ENCODE measurements at places on chromosomes 16 and 17.

DNA sequence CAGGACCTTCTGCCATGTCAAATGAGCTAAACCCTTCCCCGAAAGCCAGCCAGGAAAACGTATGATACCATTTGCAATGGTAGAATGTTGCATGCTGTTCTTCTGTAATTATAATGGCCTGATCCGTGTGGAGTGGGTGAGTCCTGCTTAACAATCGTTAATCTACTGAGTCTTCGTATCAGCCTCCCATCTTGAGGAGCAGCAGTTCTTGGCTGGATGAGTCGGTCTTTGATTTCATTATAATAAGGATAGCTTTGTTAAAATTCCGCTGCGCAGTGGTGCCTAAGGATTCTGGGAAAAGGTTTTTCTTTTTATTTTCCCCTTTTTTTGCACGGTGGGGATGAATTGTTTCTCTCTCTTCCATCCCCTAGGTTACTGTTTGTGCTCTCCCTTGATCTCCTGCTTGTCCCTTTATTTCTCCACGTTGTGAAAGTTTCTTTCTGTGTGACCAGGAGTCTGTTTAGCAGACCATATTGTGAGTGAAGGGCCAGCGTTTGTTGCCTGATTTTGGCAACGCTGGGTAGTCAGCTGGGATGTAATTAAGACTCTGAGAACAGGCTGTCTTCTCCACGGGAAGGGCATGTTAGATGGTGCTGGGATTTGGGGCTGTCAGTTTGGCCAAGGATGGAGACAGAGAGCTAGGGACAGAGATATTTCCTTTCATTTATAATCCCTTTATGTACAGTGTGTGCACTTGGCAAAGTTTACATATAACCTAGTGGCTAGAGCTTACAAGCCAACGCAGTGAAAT lies 263.0 kb downstream of the FTO start:
- DNase-seq = no peak

DNA sequence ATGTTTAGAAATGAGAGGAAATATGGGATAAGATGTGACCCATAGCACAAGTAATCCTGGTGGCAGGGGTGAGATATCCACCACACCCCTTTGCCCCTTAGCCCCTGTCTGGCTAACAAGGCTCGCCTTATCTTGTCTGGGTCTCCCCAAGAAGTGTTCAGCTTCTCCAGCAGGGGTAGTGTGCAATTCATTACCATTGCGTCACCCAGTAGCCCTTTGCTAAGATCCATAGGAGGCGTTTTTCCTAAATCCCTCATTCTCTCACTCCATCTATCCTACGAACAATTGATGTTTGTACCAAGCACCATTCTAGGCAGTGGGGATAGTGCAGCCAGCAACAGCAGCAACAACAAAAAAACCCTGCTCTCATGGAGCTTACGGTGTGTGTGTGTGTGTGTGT lies 30.8 kb downstream of the CCDC42 start:
- DNase-seq = no peak

DNA sequence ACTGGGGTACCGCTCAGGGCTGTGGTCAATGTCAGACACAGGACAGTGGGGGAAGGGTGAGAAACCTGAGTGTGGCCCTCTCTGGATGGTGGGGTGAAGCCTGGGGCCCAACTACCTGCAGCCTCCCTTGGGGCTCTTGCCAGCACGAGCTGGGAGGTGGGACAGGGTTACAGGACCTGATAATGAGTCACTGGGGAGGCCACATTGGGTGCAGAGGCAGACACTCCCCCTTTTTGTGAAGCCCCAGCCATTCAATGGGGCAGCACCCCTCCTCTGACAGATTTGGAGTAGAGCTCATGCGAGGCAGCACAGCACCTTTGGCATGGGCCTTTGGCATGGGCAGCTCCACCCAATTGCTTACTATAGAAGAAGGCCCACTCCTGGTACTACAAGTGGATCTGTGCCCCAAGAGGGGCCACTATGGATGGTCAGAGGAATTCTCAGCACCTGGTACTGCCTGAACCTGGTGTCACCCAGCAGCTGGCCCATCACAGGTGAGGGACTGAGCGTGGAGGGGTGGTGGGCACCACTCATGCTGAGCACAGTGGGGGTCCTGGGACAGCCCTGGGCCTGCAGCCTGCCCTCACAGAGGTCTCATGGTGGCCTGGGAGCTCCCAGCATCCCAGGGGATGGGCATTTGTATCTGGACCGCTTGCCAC lies 45.2 kb upstream of the SMPD3 start:
- DNase-seq = no peak

GRCh38 chr17:6453279-6454024 lies 9.2 kb downstream of the PIMREG start:
- DNase-seq = no peak

DNA sequence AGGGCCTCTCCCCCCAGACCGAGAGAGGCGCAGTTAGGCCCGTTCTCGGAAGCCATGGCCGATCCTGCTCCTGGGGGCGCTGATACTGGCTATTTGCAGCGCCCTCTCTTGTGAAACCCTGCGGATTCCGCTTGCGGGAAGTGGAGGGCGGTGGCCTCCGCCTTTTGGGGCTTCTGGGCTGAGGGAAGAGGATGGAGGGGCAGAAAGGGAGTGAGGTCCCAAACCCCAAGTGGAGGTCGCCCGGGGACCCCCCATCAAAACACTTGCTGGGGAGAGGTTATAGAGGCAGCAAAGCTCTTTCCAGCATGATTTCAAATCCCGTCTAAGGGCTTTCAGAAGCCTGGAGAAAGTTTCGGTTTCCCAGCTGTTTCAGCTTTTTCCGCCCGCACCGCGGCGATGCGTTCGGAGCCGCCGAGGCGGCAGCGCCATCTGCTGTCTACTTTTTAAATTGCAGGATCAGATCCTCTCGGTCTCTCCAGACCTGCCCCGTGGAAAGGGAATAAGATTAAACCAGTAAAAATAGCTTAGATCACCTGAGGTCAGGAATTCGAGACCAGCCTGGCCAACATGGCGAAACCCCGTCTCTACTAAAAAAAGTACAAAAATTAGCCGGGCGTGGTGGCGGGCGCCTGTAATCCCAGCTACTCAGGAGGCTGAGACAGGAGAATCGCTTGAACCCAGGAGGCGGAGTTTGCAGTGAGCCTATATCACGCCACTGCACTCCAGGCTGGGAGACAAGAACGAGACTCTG lies 15.8 kb downstream of the SNX20 start:
- no peak for DNase-seq

GRCh38 chr16:15950161-15950854 lies 892 bp downstream of the ABCC1 start:
- DNase-seq = peak; percentile 40

- no peak for DNase-seq
Measured at GRCh38 chr17:81650951-81651350, 5.4 kb downstream of the PDE6G start.

DNA sequence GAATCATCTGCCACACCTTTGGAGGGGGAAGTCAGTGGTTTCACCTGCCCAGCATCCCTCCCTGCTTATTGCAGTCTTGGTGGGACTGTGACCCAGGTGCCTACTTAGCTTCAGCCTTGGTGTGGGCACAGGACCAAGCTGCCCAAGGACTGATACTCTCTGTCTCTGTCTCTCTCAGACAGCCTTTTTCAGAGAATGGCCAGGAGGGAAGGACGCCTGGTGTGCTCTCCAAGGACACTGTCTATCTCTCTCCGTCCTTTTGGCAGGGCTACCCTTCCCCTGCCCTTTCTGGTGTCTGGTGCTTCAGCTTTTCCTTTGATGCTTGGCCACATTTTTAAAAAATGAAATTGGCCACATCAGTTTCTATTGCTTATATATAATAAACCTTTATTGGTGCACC lies 19.6 kb downstream of the PIK3R6 start:
- DNase-seq = no peak

DNA sequence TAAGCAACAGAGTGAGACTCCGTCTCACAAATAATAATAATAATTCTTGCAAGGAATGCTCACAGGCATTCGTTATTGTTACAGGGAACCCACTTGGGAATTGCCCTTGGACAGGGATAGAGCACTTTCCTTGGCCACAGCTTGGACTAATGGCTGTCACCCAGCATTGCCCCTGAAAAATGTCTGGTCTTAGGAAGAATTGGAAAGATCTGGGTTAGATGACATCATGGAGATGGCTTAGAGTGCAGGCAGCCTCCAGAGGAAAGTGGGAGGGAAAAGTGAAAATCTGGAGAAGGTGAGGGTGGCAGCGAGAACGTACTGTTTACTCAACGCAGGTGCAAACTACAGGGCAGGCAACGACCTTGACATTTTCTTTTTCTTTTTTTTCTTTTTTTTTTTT lies 59.3 kb upstream of the MRTFB start:
- DNase-seq = no peak

GRCh38 chr17:46158323-46159296 lies 34.6 kb downstream of the KANSL1 start:
- no peak for DNase-seq

GRCh38 chr16:67516296-67517154 lies 12.1 kb upstream of the RIPOR1 start:
- no peak for DNase-seq

DNA sequence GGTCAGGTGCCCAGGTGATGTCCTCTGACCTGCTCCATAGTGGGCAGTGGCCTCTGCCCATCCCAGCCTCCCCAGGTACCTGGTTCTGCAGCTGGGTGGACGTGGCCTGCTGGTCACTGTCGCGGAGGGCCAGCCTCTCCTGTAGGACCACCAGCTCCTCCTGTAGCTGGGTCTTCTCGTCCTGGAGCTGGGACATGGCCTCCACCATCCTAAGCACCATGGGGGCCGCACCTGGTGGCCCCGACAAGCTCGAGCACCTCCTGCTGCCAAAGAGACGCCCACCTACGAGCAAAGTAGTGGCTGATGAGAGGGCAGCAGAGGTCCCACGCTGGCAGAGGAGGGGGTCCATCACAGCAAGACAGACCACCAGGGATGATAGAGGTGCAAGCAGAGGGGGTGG lies 16.9 kb downstream of the KIFC3 start:
- no peak for DNase-seq

DNA sequence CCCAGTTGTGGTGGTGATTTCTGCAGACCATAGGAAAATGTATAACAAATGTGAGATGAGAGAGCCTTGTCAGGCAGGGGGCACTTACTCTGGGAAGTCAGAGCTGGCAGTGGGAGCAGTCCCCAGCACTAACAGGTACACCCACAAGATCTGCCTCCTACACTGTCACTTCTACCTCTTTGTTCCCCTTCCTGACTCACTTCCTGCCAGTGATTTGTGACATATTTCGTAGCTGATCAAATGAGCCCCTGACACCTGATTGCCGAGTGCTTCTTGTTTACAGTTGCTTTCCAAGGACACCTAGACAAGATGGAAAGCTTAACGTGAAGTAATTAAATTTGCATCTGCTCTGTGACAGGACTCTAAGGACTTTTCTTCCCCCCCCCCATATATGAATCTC lies 40.5 kb downstream of the FTO start:
- DNase-seq = peak; percentile 62

GRCh38 chr16:25257956-25258860 lies 563 bp upstream of the ZKSCAN2 start:
- DNase-seq = peak; percentile 79

DNA sequence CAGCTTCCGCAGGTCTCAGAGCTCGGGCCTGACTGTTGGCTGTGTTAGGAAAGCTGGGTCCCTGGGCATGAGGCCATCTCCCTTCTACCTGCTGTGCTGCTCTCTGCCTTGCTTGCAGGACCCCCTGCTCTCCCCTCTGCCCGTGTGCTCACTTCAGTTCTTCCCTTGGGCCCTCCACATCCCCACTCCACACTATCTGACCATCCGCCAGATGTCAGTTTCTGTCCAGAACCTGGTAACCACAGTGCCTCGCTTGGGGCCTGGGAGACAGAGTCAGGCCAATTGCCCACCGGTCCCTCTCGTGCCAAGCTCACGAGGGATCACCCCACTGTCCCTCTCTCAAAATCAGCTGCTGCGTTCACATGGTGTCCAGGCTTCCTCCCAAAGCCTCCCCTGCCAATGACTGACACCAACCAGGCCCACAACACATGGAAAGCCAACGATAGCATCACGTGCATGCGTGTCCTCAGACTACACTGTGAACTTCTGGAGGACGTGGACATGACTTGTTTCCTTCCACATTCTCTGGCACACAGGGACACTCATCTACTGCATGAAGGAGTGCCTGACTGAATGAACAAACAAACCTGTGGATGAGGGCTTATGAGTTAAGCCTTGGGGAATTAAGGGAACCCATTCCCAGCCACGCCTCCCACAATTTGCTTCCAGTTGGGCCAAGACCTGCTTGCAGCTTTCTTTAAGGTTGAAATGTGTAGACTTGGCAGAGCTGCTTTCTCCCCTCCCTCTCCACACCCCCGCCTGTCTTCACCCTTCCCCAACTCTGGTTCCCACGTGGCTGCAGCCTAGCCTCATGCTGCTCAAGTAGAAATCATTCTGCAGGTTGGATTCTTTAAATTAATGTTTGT lies 72.5 kb upstream of the ZNF423 start:
- DNase-seq = no peak

DNA sequence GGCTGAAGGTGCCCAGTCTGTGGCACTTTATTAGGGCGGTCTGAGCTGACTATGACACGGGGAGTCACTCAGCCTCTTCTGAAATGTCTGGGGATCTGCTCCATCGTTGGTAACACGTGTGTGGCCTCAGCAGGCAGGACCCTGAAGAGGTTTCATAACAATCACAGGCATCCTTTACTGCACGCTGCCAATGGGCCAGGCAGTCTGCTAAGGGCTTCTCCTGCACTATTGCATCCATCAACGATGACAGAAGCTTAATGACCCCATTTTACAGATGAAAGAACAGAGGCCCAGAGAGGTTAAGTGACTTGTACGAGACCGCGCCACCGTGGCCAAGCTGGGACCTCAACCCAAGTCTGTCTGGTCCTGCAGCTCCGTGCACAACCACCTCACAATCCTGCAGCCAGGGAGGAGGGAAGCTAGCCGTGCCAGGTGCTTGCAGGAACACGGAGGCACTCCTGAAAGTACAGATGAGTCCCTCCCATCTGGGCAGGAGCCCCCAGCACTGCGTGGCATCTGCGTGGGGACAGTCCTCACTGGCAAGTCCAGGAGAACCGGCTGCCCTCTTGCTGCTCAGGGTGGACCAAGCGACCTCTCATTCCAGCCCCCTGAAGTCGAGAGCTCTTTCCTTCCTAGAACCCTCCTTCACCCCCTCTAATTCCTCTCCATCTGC lies 40.0 kb downstream of the RPH3AL start:
- DNase-seq = no peak

GRCh38 chr16:14513389-14514107 lies 116.5 kb downstream of the PARN start:
- DNase-seq = no peak

- peak; percentile 71 for DNase-seq
Measured at GRCh38 chr16:29816694-29817441, 916 bp downstream of the PAGR1 start.

DNA sequence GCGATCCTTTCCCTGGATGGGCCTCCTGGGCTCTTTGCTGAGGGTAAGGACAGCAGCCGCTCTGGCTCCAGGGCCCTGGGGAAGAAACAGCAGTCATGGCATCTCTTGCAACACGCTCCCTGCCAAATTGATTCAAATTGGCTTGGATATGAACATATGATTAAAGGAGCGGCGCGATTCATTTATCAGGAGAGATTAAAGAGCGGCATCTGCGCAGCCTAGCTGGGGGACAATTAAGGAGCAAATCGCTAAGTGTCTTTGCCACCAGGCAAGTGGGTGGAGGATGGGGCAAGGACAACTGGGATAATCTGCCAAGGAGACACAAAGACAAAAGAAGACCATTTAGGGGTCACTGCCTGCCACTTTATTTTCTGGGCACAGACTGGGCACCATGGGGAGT lies 27.8 kb downstream of the PIPOX start:
- no peak for DNase-seq
